Astrocyte of the hippocampus (primary cell): ENCODE measurements at places on chromosomes 6 and 20.

DNA sequence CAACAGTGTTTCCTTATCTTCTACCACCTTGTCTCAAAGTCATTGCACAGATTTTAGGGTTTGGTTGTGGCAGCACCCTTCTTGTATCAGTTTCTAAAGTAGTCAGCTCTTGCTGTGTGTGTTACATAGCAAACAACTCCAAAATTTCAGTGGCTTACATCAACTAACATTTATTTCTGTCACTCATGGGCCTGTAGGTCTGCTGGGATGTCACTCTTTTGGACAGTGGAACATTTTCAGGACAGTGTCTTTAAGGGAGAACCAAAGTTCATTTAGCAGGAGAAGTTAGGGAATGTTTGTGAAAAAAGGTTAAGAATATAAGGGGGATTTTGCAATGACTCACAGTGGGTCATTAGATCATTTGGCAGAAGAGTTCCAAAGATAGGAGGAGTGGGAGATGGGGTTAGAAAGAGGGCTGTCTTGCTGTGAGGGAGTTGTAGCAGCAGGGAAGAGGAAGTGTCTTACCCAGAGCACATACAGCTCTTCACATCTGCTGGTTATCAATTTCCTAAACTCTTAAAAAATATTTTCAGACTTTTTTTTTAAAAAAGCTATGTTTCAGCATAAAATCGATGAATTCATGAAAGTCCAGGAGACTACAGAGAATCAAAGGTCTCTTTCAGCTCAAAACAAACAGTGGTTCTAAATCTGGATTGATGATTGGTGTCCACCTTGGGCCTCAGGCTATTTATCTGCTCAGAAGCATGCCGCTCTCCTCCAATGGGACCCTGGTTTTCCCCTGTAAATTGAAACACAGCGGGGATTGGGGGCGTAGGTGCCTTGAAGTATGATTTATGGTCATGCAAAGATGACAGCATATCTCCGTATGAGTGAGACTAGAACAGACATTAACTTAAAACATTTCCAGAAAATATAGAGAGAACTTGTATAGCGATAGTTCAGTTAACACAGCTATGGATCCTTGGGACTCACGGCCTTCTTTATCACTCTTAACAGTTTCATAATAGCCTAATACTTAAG is 117.3 kb downstream of the B3GAT2 start:
- no peak for DNase-seq

GRCh38 chr6:4426968-4427367 is 291.6 kb upstream of the ECI2 start:
- DNase-seq: no peak

DNA sequence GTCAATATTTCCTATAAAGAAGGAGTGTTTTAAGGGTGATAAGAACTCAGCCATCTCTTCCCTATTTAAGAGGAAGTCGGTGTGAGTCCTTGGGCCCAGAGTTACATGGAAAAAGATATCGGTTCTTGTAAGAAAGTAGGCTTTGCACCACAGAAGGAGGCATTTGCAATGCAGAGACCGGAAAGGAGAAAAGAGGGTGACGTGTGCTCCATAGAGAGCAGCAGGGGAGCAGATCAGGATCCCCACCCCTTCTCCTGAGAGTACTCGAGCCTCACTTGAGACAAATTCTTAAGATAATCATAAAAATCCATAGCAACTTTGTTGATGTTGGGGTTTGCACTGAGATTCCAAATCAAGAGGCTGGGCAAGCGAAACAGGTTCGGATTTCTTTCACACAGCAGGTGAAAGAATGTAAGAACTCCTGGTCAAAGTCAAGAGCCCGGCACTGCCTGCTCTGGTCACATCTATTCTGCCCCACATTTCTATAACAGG is 27.8 kb downstream of the FOXA2 start:
- DNase-seq: no peak

DNA sequence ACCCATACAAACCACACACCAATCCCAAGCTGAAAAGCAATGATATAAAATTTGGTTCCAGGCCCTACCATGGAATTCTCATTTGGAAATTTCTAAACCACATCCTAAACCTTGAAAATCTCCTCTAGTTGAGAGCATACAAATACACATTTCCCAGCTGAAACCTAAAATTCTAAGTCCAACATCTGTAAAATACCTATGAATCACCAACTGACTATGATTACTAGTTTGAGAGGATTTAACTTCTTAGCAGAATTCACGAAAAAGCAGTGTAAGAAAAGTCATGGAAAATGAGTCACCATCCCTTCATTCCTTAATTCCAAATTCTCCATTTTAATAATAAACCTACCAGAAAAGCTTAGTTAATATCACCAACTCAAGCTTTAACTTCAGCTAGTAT is 15.4 kb downstream of the RANBP9 start:
- DNase-seq: peak; percentile 42

GRCh38 chr6:43604174-43604573 is 24.9 kb downstream of the GTPBP2 start:
- DNase-seq: peak; percentile 55

- peak; percentile 30 for DNase-seq
These were observed 100.2 kb downstream of the FIG4 start for GRCh38 chr6:109791301-109791700.

DNA sequence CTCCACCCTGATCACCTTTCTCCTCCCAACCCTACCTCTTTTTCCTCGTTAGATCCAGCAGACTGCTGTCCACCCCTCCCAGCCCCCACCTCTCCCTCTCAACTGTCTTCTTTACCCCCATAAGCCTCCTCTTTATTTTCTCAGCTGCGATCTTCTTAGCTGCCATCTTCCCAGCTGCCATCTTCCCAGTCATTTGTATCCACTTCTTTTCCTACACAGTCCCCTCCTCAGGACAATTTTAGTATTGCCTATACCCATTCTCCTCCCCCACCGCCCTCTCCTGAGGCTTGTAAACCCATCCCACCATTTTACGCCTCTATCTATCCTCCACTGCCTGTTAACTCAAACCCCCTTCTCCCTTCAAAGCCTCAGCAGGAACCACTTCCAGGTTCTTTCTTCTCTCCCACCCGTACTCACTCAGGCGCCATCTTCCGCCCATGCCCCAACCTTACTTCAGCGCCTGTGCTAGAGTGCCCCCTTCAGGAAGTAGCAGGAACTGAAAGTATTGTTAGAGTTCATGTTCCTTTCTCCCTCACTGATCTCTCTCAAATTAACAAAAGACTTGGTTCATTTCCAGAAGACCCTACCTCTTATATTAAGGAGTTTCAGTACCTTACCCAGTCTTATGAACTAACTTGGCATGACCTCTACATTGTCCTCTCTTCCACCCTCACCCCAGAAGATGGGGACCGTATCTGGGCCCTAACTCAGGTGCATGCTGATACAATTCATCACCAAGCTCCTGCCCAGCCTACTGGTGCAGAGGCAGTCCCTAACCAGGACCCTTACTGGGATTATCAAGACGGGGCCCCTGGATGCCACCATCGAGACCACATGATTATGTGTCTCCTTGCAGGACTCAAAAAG is 236.0 kb downstream of the ADGRG6 start:
- no peak for DNase-seq

DNA sequence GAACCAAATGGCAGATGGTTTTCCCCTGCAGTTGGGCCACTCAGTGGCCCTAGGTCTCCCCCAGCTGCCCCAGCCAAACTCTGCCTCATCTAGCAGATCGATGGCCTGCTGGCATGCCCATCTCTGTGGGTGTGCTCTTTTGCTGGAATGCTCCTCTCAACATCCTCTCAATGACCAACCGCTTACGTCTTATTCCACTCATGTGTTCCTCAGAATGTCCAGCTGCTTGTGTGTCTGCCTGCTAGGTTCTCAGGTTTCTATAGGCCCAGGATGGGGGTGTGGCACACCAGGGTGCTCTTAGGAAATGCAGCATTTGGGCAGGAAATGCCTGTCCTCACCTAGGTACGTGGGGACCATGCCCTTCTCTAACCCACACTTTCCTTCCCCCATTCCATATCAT is 509.9 kb upstream of the SYNCRIP start:
- no peak for DNase-seq

DNA sequence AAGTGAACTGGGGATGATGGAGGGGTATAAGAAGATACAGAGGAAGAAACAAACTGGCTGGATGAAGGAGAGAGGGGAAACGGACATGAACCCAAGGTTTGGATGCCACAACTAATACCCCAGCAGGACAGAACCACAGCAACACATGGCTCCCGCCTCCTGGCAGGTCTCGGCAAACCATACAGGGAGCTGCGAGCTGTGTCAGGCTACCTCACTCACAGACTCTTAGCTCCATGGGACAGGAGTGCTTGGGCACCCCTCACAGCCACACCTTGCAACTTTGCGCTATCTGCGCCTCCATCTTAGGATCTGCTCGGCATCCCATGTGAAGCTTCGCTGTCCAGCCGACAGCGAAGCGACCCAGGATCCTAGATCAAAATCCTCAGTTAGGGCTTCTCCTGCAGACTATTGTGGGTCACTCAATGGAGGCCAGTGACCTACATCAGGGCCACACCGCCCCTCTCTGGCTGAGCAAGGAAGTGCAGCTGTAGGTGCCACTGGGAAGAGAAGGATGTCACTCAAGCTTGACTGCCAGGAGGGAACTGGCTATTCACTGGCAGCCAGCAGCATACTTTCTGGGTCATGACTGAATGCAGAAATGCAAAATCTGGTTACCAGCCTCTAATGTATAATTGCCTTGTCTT is 174.4 kb upstream of the RIN2 start:
- peak; percentile 41 for DNase-seq

DNA sequence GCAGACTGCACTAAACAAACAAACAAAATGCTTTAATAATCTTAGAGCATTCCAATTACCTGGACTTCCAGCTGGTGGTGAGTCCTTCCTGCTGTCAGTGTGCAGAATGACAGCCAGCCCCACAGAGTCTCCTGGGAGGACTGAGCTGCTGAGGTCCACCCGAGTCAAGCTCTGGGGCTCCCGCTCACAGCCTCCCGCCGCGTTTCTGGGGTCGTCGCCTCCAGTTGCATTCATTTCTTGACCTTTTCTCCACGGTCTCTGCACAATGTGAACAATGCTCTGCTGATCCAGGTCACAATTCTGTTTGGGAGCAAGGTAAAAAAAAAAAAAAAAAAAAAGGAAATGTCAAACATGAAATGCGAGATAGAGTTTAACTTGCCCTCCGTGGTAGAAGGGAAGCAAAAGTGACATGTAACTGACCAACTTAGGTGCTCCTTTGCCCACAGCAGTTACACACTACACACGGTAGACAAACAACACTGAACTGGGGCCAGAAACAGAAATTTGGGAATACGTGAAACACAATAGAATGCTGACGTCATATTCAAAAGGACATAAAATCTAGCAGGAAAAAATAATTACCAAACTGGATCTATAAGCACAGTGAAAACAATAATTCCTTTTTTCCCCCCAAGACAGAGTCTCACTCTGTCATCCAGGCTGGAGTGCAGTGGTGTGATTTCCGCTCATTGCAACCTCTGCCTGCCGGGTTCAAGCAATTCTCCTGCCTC is 464.9 kb downstream of the PRKN start:
- no peak for DNase-seq

DNA sequence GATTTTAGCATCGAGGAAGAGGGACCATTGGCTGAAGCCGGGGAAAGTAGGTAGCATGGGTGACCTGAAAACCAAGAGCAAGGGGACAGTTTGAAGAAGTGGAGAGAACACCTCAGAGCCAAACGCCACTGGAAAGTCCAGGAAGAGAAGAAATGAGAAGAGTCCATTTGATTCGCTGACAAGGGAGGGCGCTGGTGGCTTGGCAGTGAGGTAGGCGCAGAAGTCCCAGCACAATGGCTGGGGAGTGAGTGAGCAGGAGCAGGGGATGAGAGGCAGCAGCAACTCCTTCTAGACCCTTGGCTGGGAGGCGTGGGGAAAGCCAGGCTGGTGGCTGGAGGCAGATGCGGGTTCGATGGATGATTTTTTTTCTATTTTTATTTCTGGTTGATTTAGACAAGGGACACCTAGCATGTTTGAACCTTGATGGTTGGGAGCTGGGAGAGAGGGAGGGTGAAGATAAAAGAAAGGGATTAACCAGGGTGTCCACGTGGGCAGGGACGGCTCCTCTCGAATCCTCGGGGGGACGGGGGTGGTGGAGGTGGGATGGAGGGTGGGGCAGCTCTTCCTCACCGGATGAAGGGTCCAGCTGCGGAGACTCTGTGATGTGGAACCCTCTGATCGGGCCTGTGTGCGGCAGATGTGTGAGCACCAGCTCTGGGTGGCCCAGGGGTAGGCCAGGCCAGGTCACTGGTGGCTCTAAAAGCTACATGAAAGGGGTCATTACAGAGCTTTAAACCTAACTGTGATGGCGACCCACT is 164.2 kb downstream of the NFATC2 start:
- no peak for DNase-seq

DNA sequence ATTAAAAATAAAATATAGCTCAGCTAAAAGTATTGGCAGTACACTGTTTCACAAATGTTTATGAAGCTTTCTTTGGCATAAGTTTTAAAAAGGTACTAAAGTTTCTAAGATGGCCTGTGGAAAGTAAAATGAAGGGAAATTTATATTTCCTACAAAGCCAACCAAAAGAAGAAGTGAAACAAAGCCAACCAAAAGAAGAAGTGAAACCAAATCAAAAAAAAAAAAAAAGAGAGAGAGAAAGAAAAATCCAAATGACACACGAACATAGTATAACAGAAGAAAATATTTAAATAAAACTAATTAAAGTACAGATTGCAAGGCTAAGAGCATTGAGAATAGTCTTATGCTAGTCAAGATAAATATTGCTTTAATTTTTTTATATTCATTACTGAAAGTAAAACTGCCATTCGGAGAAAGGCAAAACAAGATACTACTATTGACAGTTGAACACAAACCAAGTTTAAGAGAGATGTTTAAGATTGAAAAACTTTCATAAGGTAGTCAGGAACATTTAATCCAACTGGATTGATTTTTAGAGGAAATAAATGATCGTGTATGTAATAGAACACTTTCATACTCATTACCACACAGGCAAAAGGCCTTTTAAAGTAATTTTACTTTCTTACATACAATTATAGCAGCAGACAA is 12.8 kb upstream of the KHDRBS2 start:
- no peak for DNase-seq

- DNase-seq: no peak
These were observed 44.3 kb upstream of the MC3R start for GRCh38 chr20:56204206-56204605.
